ENCODE measurements at places on chromosomes 1 and 21. TPM values are rescaled to one million over a fixed set of nuclear protein-coding genes. Genes with fewer than 3 reads are reported as not detected.

DNA sequence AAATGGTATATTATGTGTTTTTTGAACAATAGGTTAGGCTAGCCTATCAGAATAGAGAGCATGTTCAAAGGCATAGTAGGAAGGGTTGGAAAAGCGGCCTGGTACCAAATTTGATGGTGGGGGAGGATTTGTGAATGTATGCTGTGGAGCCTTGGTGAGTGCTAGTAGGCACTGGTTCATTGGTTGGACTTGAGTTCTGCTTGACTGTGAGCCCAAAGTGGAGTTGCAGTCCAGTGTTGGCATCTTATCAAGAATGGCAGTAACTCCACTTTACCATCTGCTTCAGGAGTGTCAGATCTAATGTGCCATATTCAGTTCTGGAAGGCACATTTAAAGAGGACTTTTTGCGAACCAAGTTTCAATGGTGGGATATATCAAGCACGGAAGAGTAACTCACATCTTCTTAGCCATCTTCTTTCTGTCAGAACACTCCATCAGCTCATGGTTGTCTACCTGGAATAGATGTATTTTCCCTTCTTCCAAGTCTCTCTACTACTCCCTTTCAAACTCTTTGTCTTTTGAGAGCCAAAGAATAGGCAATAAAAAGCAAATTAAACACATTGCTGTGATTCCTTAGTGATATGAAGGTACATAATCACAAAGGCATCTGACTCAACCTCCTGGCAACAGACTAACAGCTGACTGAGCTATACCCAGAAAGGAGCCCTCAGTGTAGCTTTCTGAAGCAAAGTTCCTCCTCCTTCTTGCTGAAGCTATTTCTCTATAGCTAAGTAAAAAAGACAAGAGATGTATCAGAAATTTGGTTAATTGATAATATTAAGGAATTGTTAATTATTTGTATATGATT is 21.7 kb downstream of the LRRC8B start:
- H3K27me3 ChIP-seq, result no peaks in the 10 kb centered on the region
- H3K27ac ChIP-seq, result no peak overlapping the region
- no peak overlapping the region for H3K4me3 ChIP-seq
- H3K36me3 ChIP-seq, result peaks cover 3% of the 10 kb centered on the region

- no peak overlapping the region for H3K4me3 ChIP-seq
- H3K27me3 ChIP-seq, result peaks cover 6% of the 10 kb centered on the region
- H3K4me1 ChIP-seq, result peaks cover 17% of the 10 kb centered on the region
- no peak overlapping the region for H3K27ac ChIP-seq
- no peak for DNase-seq
These were observed 247.3 kb downstream of the FOXD2 start for GRCh38 chr1:47684964-47685762.

Gene ASPM
- total RNA-seq, result 9.4 TPM

DNA sequence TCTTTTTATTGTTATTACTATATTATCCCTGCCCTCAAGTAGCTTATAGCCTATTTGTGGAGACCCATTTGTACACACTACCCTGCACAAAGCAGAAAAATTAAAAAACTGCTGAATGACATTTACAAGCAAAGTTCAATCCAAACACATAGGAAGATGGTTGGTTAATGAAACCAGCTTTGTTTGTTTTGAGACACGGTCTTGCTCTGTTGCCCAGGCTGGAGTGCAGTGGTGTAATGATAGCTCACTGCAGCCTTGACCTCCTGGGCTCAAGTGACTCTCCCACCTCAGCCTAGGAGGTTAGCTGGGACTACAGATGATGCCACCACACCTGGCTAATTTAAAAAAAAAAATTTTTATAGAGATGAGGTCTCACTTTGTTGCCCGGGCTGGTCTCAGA is 31.6 kb downstream of the TGFB2 start:
- no peaks in the 10 kb centered on the region for H3K36me3 ChIP-seq
- no peak overlapping the region for H3K27ac ChIP-seq
- no peak overlapping the region for H3K4me3 ChIP-seq
- DNase-seq, result no peak
- H3K4me1 ChIP-seq, result peaks cover 8% of the 10 kb centered on the region
- H3K27me3 ChIP-seq, result no peaks in the 10 kb centered on the region

DNA sequence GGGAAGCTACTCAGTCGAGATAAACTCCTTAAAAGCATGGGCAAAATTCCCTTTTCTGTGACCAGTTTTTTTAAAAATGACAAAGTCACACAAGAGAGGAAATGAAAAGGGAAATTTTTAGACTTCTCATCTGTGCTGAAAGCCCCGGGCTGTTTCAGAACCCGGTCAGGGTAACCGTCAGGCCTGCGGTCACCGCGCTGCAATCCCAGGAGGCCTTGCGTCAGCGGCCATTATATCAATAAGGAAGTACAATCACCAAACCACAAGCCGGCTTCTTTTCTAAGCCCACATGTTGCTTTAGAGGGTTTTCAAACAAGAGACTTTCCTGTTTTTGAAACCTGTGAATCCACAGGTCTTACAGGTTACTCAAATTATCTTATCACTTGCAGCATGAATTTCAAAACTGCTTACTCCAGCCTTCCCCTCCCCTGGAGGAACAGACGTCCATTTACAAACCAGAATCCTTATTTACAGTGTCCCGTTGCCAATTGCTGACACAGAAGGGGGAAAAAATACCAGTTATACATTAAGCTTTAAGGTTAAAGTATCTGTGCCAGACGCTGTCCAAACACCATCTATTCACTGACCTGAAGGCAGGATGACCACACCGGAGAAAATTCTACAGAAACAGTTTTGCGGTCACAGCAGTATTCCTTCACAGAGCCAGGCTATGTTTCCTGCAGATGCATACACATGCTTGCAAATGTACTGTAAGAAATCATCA is 165.3 kb downstream of the TOMM20 start:
- H3K36me3 ChIP-seq, result peaks cover 2% of the 10 kb centered on the region
- DNase-seq, result no peak
- peaks cover 52% of the 10 kb centered on the region for H3K4me1 ChIP-seq
- peaks cover 1% of the 10 kb centered on the region for H3K27me3 ChIP-seq
- no peak overlapping the region for H3K4me3 ChIP-seq

DNA sequence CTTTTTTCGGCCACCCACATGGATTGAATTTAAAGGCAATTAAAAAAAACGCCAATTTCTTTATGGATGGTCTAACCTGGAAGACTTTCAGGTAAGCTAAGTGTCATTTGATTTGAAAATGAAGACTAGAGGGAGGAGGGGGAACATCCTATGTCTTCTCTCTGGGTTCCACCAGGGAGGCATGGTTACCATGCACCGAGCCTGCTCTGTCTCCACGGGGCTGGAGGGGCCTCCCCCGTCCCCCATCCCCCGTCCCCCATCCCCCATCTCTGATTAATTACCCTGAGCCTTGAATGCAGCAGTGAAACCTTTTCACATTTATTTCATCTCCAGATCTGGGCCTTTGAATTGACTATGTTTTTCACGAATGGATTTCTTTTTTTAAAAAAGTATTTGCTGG is 135.1 kb downstream of the TLR5 start:
- peaks cover 26% of the 10 kb centered on the region for H3K36me3 ChIP-seq
- no peak overlapping the region for H3K4me3 ChIP-seq
- H3K27ac ChIP-seq, result no peak overlapping the region
- no peak for DNase-seq
- peaks cover 3% of the 10 kb centered on the region for H3K27me3 ChIP-seq

- DNase-seq, result no peak
- no peaks in the 10 kb centered on the region for H3K4me1 ChIP-seq
- no peaks in the 10 kb centered on the region for H3K36me3 ChIP-seq
These were observed 160.3 kb downstream of the PTPRU start for GRCh38 chr1:29396438-29397255.

GRCh38 chr1:167120899-167121298 is 27.0 kb downstream of the STYXL2 start:
- no peak overlapping the region for H3K27ac ChIP-seq
- no peak overlapping the region for H3K4me3 ChIP-seq
- H3K27me3 ChIP-seq, result peaks cover 5% of the 10 kb centered on the region

GRCh38 chr21:42665484-42665883 is 12.1 kb downstream of the PDE9A start:
- H3K4me3 ChIP-seq, result no peak overlapping the region
- peaks cover 9% of the 10 kb centered on the region for H3K36me3 ChIP-seq
- peaks cover 9% of the 10 kb centered on the region for H3K4me1 ChIP-seq

DNA sequence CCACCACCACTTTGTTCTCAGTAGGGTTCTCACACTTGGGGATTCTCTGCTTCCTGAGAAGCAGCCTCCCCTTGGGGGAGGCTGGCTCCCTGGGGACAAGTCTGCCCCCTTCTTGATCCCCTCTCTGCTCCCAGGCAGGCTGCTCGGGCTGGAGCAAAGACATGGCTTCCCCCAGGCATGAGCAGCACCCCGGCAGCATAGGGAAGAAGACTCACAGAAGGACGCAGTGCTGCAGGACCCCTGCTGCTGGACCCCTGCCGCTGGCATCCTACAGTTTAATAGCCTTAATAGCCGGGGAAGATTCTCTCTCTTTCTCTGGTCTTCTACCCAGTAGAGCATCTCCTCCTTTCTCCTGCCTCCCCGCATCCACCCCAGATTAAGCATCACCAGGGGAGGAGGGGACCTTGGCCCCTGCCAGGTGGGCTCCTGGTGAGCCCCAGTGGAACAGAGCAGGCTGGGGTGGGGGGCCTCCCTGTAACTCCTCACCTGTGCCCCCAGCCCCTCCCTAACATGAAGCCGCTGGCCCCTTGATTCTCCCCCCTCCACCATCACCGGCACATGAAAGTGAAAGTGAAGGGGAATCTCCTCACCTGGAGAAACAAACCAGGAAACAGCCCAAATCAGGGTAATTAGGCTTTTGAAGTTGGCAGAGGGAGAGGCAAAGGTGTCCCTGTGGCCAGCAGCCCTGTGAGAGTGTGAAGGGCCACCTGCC is 2.5 kb downstream of the WNT3A start:
- no peak for DNase-seq
- peaks cover 31% of the 10 kb centered on the region for H3K27me3 ChIP-seq
- H3K27ac ChIP-seq, result no peak overlapping the region
- H3K4me3 ChIP-seq, result no peak overlapping the region
- H3K4me1 ChIP-seq, result no peaks in the 10 kb centered on the region
- no peaks in the 10 kb centered on the region for H3K36me3 ChIP-seq

- no peak overlapping the region for H3K4me3 ChIP-seq
- no peak overlapping the region for H3K27ac ChIP-seq
- DNase-seq, result no peak
These were observed 288.7 kb upstream of the USP25 start for GRCh38 chr21:15441060-15441493.

DNA sequence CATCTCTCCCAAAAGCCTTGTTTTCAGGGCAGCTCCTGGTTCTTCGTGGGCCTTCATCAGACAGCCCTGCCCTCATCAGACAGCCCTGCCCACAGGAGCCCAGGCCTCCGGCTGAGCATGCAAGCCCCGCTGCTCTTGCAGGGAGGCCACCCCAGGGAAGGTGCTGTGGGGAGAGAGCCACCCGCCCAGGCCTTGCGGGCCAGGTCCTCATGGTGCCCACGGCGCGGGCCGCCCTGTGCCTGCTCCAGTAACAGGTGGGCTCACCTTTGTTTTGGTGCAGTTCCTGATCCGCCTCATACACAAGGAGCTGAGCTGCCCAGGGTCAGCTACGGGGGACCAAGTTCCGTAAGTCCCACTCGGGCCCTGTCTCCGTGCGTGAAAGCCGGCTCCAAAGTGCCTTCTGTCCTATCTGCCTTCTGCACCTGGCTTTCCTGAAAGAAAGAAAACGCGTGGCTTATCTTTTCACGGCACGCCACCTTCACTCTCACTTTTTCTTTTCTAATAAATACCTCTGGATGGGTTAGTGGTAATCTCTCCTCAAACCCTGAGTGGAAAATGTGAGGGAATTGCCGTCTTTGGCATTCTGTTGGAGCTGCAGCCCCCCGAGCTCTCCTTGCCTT is 65.9 kb downstream of the SLC37A1 start:
- no peaks in the 10 kb centered on the region for H3K4me1 ChIP-seq
- no peaks in the 10 kb centered on the region for H3K27me3 ChIP-seq
- H3K27ac ChIP-seq, result no peak overlapping the region
- no peak for DNase-seq
- H3K4me3 ChIP-seq, result no peak overlapping the region

- no peak overlapping the region for H3K4me3 ChIP-seq
- peaks cover 1% of the 10 kb centered on the region for H3K27me3 ChIP-seq
- no peak for DNase-seq
- peak overlapping the region; percentile 19 for H3K27ac ChIP-seq
- peaks cover 8% of the 10 kb centered on the region for H3K36me3 ChIP-seq
- peaks cover 39% of the 10 kb centered on the region for H3K4me1 ChIP-seq
These were observed 126.3 kb downstream of the PTPN14 start for GRCh38 chr1:214425101-214425500.

DNA sequence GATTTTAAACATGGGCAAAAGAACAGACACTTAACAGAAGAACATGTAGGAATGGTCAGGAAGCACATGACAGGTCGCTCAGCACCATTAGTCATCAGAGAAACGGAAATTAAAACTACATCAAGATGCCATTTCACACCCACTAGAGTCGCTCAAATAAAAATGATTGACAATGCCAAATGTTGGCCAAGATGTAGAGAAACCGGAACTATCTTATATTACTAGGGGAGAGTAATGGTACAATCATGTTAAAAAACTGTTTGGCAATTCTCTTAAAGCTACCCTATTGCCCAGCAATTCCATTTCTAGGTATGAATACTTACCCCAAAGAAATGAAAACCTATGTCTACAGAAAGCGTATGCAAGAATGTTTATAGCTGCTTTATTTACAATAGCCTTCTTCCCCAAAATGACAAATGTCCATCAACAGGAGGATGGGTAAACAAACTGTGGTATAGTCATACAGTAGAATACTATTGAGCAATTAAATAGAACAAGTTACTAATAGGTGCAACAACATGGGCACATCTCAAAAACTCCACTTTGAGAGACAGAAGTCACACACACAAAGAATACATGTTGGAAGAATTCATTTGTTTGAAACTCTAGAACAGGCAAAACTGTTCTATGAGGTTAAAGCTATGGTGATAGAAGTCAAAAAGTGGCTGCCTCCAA is 92.8 kb downstream of the ETS2 start:
- no peaks in the 10 kb centered on the region for H3K27me3 ChIP-seq
- no peak overlapping the region for H3K4me3 ChIP-seq
- H3K27ac ChIP-seq, result no peak overlapping the region
- no peaks in the 10 kb centered on the region for H3K36me3 ChIP-seq

DNA sequence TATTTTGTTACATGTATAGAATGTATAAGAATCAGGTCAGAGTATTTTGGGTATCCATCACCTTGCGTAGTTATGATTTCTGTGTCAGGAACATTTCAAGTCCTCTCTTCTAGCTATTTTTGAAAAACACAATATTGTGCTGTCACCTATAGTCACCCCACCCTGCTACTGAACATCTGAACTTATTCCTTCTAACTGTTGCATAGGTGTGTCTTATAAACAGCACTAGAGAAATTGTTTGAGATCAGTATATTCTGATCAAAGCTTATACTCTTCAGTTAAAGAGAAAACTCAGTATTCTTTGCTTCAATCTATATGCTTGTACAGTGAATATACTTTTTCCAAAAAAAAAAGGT is 96.0 kb downstream of the ASH1L start:
- no peak overlapping the region for H3K27ac ChIP-seq
- no peak overlapping the region for H3K4me3 ChIP-seq
- no peaks in the 10 kb centered on the region for H3K4me1 ChIP-seq

Gene SYCP1
- not detected for total RNA-seq

DNA sequence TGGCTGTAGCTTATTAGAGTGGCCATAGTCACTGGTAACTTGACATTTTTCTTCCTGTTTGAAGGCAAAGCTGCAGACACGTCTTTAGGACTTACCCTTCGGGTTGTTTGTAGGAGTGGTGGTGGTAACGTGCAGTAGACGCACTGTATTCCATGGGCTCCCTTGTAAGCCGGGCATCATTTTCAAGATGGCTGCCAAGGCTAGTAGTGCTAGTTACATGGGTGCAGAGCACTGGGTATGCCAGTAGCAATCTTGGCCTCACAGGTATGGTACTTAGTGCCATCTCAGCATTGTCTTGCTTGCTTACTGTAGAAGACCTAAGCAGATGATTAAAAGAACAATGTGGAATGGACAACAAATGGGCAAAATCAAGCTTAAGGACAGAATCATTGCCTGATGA is 1.9 kb downstream of the YBX1 start:
- no peak for DNase-seq

Data from endothelial cell (in vitro differentiated cells).